ENCODE measurements at places on chromosomes 2 and 18.

DNA sequence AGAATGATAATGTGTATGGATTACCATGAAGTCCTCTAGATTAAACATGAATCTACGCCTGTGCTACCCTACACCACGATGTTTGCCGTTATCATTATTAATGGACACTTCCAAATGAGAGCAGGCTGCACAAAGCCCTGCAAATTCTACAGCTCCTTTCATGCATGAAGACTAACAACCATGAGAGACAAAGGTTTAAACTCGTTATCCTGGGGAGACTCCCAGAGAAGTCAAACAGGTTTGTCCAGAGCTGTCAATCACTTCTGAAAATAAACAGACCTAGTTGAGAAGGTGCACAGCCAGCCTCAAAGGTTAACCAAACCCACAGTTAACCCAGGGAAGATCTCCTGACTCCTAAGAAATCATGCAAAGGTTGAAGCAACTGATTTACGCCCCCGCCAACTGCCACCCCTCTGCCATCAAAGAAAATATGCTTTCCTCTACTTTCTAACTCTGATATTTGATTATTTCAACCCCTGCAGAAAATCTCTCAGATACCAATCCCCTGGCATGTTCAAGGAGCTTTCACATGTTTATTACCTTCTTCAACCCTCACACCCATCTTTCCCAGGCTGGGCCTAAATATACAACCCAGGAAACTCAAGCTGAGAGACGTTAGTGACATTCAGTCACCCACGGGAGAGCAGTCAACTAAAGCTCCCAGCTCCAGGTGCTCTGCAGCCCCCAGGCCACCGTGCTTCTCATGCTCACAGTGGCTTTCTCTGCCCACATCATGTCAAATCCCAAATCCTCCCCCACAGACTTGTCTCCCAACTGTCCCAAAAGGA, 35.9 kb downstream of the MYO5B start:
- DNase-seq: no peak

DNA sequence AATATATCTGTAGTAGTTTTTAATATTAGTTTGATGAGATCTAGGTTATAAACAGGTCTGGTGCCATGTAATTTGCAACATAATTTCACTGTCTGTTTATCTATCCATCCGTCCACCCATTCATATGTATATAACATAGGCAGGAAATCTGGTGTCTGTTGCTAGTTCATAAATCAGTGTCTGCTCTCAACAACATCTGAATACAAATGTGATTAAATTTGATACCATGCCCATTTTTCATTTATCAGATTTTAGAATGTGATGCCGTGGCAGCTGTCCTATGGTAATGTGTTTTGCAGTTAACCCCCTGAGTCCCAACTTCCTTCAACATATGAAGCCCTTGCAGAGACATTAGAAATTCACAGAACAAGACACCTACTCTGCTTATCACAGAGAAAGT, 228.4 kb downstream of the CMPK2 start:
- DNase-seq: no peak

DNA sequence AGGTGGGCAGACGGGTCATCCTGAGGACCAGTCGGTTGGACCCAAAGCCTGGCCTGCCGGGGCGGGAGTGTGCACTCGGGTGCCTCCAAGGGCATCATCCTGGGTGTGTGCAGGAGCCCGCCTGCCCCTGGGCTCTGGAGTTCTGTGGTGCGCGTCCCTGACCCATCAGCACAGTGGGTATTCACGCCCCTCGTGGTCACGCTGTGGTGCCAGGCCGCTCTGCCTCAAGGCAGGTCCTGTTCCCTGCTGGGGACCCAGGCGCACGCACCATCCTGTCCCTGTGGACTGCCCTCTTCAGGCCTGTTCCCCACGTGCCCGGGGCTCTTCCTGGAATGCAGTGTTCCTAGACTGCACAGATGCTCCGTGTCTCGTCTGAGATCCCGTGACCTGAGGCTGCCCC, 14.3 kb upstream of the D2HGDH start:
- peak; percentile 7 for DNase-seq

DNA sequence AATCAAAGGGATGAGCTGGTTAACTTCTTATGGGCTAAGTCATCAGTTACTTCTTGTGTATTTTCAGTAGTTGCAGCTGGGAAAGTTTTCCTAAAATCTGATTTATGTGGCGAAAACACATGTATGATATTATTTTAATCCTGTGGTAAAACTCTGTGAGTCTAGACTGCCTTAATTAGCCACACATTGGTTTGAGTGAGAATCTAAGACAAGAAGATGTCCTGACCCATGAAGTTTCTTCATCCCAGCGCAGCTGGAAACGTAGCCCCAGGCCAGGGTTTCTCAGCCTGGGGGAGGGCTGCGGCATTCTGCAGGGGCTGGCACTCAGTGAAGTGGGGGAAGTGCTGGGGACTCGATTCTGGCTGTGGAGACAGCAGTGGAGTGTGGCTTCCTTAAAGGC, 44.7 kb upstream of the INHBB start:
- no peak for DNase-seq

GRCh38 chr2:241794250-241794823, 14.7 kb upstream of the NEU4 start:
- peak; percentile 8 for DNase-seq

- DNase-seq: no peak
These were observed 433.5 kb upstream of the LRATD1 start for GRCh38 chr2:14199040-14199439.

- DNase-seq: no peak
These were observed 36.0 kb downstream of the SERTAD2 start for GRCh38 chr2:64617631-64618151.

DNA sequence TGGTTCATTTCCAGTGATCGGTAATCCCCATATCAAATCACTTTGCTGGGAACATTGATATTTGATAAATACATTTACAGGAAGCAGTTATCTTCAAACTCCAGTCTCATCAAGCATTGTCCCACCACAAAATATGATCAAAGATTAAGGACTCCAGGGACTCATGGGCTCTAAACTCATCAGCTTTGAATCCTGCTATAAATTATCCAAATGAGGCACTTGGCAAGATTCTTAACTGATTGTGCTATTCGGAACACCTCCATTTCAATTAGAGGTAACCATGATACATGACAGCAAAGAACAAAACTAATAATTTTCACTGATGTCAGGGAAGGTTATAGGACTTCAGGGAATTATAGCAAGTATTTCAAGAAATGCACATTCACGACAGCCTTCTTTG, 1088.1 kb upstream of the PIK3C3 start:
- DNase-seq: no peak

DNA sequence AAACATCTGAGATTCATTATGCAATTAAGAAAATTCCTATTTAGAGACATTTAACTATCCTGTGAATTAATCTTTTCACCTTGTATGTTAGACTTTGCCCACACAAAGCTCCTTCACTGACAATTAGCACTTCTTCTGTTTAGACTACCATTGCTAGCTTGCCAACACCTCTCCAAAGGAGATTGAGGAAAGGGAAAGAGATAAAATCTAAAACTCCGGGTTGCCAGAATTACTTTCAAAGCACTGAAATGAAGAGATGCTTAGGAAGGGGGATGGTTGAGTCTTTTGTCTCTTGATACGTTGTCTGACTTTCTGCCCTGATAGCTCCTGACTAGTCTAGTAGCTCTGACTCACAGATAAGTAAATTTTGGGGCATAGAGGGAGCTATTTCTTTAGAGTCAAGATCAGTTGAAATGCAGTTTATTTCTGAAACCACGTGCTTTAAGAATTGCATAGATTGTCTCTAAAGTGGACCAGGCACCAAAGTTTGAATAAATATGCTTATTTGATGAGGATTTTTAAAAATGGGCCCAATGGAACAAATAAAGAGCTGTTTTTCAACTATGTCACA, 74.1 kb upstream of the DSEL start:
- DNase-seq: no peak

DNA sequence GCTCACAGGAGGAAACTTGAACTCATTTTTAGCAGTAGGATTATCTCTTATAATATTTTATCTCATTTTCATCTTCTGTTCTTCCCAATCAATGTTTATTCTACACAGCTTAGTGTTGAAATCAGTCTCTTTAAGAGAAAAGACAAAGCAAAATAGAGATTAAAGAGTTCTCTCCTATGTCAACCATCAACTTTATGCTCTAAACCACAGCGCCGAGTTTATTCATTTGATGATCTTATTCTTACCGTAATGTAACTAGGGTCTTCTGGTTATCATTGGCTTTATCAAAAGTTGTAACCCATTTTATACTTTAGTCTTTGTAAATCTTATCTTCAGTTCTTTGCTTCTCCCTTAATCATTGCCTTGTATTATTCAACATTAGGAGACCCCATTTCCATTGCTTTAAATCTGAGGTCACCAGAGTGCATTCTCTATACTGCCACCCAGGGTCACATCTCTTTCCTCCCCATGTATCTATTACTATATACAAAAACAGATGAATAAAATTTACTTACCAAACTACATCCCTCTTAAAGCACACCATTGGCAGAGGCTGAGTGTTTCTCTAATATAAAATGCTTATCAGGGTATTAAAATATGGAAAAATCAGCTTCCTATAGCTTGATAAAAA, 22.8 kb upstream of the ERMN start:
- no peak for DNase-seq

- no peak for DNase-seq
These were observed 26.7 kb upstream of the BIRC6 start for GRCh38 chr2:32330136-32330535.

GRCh38 chr2:26721115-26722032, 28.9 kb downstream of the KCNK3 start:
- DNase-seq: no peak

GRCh38 chr2:238097201-238097987, 2.7 kb upstream of the ESPNL start:
- DNase-seq: peak; percentile 35

GRCh38 chr2:119710281-119710680, 31.3 kb downstream of the TMEM177 start:
- no peak for DNase-seq

DNA sequence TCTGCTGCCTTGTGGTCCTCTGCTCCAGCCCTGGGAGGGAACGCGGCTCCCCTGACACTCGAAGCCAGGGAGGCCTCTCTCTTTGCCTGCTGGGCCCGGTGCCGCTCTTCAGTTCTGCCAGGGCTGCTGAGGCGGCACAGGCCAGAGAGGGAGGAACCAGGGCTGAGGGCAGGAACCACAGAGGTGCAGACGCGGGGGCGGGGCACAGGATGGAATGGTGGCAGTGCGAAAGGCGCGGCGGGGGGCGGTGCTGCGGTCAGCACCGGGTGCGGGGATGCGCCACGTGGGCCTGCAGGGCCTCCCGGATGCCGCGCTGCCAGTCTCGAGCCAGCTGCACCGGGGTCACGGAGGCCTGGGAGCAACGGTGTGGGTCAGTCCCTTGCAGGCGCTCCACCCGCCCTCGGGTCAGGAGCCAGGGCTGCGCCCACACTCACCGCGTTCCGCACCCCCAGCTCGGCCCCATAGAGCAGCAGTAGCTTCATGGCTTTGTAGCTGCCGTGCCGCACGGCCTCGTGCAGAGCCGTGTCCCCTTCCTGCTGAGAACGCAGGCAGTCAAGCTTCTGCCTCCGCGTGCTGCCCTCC, 4.4 kb downstream of the ANKRD23 start:
- no peak for DNase-seq

- DNase-seq: no peak
These were observed 176.3 kb downstream of the SEPTIN10 start for GRCh38 chr2:109437325-109438090.

GRCh38 chr2:36680012-36680411, 16.5 kb upstream of the VIT start:
- DNase-seq: no peak

GRCh38 chr2:15734674-15735483, 143.2 kb downstream of the DDX1 start:
- no peak for DNase-seq

DNA sequence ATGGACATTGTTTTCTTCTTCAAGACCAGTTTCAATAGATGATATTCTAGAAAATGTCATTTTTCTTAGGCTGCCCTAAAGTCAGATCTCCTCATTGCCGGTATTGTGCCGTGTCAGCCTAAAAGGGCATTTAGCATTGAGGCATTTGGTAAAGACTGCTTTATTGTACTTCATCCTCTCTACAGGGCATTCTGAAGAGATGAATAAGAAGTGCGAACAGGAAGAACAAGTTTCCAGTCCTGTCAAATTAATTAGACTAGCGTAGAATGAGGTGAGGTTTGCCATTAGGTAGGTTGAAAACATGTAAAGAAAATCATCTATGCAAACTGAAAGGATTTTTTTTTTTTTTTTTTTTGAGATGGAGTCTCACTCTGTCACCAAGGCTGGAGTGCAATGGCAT, 60.6 kb downstream of the ETAA1 start:
- no peak for DNase-seq

DNA sequence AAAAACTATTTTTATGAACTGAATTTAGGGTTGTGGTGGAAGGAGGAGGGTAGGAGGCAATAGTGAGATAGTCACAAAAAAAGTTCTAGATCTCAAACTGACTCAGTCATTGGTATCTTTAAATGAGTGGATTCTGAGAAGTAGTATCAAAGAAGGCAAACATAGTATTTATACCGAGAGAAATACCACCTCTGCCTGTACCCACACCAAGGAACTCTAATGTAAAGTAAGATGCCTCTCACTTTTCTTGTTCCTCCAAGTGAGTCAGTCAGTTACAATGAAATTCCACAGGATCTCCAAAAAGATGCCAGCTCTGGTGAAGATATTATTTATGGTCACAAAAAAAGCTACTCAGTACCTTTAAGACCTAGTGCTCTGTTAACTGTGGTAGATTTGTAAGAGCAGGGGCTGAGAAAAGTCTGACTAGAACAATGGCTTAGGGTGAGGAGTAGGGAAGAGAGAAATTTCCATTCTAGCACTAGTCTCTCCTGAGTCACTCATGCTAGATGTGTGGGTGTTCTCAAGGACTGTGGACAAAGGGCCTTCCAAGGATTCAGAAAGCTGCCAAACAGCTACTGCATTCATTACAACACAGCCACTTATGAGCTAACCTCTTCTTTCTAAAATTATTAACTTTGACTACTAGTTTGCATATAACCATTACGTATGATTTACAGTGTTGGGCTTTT, 36.3 kb downstream of the YWHAQ start:
- no peak for DNase-seq

- no peak for DNase-seq
These were observed 48.2 kb downstream of the PLA2R1 start for GRCh38 chr2:160014227-160014626.

DNA sequence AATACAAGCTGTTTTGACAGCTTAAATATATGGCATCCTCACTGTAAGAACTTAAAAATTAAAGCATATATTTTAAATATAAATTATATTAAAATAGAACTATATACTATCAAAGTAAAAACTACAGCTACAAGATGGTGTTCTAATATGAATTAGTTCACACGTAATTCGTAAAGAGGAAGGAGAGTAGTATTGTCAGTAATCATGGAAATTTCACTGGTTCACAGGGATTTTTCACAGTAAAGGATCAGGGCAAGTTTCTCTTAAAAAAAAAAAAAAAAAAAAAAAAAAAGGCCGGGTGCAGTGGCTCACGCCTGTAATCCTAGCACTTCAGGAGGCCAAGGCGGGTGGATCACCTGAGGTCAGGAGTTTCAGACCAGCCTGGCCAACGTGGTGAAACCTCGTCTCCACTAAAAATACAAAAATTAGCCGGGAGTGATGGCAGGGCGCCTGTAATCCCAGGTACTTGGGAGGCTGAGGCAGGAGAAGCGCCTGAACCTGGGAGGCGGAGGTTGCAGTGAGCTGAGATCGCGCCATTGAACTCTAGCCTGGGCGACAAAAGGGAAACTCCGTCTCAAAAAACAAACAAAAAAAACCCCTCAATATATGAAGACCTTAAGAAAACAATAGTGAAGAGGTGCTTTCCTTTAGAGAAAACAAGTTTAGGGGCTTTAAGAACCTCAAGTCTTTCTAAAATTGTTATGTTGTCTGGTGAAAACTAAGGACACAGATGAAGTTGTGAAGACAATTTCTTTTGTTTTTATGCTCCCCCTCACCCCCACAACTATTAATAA, 32.5 kb downstream of the PNO1 start:
- DNase-seq: no peak

- no peak for DNase-seq
These were observed 23.4 kb downstream of the MGAT5 start for GRCh38 chr2:134277223-134277622.
